ENCODE measurements at places on chromosomes 5 and 9.

- no peak for DNase-seq
Observed at GRCh38 chr5:56667692-56668091, 147.7 kb upstream of the MAP3K1 start.

DNA sequence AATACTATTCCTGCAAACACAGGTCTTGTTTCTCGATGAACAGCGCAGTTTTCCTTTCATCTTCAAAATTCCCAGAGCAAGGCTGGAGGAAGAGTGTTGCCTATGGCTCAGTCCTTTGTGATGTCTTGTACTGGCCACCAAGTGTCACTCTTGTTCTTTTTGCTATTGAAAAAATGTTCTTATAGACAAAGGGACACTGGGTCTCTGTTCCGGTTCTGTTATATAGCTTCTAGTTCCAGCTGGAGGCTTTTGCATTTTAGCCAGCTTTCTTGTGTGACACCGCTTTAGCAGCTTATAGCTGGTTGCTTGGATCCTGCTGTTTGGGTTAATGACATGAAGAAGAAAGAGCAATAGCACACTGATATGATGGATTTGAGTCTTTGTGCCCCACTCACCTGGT lies 343.7 kb upstream of the KCNN2 start:
- no peak for DNase-seq

GRCh38 chr5:157222506-157223230 lies 42.0 kb downstream of the ITK start:
- no peak for DNase-seq

- no peak for DNase-seq
Observed at GRCh38 chr5:169906745-169907649, 73.3 kb downstream of the INSYN2B start.

DNA sequence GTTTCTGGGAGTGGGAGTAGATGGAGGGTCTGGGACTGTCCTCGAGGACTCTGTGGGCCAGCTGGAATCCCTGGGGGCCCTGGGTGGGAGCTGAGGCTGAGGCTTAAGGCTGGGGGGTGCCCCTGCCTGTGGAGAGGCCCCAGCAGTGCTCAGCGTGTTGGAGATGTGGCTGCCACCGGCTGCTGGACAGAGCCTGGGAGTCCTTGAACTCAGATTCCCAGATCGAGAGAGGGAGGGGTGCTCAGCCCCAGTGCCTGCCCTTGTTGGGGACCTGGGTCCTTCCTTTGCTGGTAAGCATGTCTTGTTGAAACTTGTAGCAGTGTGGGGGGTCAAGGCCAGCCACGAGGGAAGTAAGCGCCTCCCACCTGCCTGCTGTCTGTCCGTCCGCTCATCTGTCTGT lies 10.7 kb downstream of the RXRA start:
- DNase-seq, result no peak

DNA sequence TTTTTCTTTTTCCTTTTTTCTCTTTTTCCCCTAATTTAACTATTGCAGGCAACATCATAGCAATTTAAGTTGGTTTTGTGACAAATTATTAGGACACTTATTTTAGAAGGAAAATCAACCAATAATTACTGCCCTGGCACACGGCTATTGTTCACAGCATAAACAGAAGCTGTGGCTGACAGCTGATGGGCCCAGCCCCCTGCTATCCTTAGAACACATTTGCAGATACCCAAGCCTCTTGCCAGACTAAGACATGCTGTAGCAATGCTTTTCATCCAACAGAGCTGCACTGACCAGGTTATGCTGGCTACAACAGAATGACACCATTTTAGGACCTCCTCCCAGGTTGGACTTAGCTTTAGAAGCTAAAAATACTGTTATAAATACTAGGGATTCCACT lies 852.7 kb upstream of the DMAC1 start:
- no peak for DNase-seq

GRCh38 chr9:18549772-18550171 lies 75.8 kb downstream of the ADAMTSL1 start:
- DNase-seq, result no peak

DNA sequence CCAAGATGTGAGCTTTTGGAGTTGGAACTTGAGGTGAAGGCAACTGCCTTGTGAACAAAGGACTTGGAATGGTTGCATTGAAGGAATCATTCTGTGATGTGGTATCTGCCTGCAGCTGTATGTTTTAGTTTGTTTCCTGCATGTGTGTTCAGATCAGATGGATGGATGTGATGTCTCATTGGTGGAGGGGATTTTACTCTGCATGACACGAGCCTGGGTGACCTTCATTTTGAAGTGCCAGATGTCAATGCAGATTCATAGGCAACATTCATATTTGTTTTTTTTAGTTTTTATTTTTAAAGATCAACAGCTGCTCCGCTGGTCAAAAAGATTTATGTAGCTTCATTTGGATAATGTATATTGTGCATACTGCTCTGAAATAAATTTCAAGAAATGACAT lies 13.5 kb downstream of the FBXL7 start:
- DNase-seq, result no peak

DNA sequence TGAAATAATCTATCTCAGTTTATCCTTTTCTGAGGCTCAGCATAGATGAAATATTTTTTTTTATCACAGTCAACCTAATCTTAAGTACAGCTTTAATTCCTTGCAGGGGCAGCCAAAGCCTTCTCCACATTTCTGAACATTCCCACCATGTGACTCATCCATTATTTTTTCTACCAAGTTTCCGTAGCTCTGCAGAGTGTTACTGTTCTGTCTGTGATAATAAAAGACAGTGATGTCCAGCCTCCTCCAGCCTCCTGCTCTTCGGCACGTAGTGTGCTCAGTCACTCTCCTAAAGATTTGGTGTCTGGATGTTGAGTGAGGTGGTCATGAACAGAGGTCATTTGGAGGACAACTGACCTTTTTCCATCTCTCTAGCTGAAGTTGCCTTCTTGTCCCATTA lies 338.1 kb upstream of the ADAMTS16 start:
- no peak for DNase-seq

DNA sequence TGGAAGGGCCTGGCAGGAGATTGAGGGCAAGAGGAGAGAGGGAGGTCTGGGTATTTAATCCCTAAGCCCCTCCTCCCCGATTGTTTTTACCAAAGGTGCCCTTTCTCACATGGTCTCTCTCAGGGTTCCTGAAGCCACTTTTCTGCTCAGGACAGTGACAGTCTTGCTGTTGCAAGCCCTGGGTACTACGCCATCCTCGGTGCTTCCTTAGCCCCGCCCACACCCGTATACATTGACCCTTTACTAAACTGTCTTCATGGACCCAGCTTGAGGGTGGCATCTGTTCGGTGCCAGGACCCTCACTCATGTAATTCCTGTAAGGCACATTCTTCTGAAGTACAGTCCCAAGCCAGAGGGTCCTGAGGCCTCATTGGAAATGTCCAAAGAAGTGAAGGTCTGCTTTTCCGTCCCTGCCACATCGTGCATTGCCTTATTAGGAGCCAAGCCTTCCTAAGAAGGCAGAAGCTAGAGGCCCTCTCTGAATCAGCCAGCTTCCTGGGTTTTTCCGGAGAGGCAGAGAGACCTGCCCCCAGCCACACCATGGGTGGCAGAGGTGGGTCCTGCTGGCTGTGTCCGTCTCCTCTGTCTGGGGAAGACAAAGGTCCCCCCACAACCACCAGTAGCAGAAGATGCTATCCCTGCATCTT lies 1.9 kb upstream of the SH3PXD2B start:
- no peak for DNase-seq

GRCh38 chr5:167853421-167853820 lies 438.0 kb upstream of the WWC1 start:
- no peak for DNase-seq

- no peak for DNase-seq
Observed at GRCh38 chr5:172648013-172648381, 6.9 kb downstream of the NEURL1B start.

DNA sequence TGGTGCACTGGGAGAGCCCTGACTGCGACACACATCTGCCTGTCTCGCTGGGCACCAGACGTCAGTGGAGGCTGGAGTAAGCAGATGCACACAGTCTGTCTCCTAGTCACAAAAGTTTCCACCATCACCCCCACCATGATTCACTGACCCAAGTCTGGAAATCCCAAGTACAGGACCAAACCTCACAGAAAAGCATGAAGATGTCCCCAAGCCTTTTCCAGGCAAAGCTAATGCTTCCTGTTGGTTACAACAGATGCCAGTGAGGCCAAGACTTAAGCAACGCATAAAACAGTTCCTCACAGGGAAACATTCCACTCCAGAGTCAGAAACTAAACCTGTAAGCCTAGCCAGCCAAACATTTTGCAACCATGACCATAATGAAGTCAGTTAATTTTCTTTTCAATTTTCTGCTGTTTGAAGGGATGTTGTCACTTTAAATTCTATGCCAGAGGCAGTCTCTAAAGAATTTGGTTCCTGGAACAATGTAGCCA lies 259.3 kb upstream of the SLC30A5 start:
- no peak for DNase-seq

DNA sequence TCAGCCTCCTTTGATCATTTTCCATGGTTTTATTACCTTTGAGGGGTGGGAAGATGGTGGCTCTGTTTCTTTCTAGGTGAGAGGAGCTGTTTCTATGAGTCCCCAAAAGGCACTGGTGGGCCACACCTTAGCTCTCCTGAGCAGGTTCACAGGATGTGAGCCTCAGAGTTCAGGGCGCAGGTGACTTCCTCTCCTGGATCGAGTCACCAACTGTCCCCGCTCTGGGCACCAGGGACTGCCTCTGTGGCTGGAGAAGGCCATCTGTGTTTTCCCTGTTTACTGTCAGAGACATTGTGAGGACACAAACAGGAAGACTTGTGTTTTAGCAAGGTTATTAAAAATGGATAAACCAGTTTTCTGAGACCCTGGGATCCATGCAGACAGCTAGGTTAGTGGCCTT lies 68.5 kb downstream of the IL31RA start:
- DNase-seq, result no peak
